ENCODE measurements at places on chromosomes 7 and 10.

- DNase-seq: peak; percentile 7
Observed at GRCh38 chr7:129975309-129975708, 22.5 kb upstream of the UBE2H start.

GRCh38 chr7:50273870-50274269 lies 30.6 kb upstream of the IKZF1 start:
- DNase-seq: no peak

- DNase-seq: no peak
Observed at GRCh38 chr10:119328223-119328622, 120.9 kb downstream of the GRK5 start.

DNA sequence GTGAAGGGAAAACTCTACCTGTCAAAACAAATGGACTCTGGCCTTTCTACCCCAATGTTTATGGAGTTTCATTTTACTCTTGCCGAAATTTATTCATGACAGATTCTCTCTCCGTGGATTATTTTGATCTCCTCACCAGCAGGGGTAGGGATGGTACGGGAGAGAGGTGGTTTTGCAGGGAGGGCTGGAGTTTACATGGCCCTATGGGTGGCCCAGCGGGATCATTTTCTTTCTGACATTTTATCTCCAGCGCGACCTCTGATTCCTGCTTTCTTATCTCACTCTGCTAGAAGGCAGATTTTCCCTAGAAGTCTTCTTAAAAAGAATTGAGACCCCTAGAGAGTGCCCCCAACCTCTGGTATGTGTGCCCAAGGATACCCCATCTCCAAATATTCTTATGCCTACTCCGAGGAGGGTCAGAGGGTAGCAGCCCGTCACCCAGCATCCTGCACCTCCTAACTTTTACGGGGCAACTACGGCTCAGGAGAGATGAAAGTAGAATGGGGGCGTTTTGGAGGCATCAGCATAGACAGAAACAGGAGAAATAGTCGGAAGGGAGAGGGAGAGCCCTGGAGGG lies 10.1 kb upstream of the GATA3 start:
- no peak for DNase-seq

DNA sequence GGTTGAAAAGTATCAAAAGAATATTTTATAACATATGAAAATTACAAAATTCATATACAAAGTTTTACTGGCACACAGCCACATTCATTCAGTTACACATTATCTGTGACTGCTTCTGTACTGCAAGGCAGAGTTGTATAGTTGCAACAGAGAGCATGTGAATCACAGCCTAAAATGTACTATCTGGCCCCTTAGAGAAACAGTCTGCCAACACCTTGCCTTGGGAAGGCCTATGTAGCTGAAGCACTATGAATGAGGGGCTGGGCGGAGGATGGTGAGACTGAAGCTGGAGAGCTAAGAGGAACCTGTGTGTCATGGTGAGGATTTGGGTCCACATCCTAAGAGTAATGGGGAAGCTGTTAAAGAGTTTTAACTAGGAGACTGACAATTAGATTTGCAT lies 35.7 kb downstream of the PDZD8 start:
- peak; percentile 79 for DNase-seq

DNA sequence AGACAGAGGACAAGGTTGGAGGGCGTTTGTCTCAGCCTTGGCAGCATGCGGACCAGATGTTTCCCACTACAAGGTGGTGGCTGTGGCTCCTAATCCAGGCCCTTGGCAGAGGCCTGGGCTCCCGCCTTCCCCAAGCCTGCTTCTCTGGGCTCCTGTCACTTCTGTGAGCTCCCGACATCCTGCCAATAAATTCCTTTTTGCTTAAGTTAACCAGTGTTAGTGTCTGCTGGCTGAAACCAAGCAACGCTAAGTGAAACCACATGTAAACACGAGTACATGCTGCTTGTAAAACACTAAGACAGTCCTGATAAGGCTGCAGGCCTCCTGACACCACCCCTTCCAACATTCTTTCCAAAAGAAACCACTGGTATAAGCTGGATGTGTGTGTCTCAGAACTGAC lies 263.6 kb upstream of the ZMIZ1 start:
- DNase-seq: peak; percentile 97

DNA sequence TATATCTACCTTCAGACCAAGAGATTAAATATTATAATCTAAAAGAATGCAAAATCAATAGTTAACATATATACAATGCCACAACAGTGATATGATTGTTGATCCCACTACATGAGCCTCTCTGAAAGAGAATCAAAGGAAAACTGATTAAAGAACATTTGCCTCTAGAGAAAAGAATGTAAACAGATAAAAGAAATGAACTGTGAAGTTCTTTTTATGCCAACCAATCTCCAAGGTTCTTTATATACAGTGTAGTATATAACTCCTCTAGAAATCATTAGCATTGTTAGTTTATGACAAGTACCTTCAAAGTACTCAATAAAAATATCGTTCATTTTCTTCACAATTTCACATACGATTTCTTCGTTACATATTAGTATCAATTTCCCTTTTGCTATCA lies 20.1 kb downstream of the CNOT4 start:
- DNase-seq: no peak

DNA sequence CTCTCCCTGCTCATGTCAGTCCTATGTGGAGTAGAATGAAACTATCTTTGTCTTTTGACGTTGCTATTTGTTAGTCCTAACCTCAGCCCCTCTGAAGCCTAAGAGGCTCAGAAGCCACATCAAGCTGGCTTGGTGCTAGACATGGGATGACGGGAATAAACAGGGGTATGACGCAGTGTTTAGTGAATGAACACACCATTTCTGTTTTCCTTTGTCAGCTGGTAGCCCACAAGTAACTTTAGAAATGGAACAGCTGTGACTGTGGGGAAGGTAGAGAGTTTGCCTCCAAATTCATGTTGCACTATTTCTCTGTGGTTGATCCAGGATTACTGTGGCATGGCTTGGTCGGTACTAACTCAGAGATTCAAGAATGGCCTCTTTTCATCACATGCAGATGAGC lies 31.3 kb downstream of the COX15 start:
- DNase-seq: no peak

DNA sequence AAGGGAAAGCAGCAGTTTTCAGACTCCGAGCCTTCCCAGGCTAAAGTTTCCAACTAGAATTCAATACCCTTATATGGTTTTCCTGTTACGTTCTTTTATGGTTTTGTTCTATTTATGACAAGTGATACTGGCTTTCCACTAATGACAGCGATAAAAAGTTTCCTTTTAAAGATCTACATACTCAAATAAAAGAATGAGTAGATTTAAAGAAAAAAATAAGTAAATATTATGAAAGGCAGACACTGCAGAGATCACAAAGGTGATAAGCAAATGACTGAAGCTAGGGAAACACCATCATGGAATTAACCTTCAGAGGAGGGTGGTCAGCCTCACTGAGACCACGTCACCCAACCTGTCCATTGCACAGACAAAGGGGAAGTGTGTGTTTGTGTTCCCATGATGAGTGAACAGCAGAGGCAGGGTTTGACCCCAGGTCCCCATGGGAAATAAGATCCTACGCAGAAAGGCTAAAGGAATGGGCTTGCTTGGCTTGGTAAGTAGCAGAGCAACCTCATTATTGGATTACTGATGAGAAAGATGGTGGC lies 4.0 kb downstream of the VSIR start:
- DNase-seq: peak; percentile 54

DNA sequence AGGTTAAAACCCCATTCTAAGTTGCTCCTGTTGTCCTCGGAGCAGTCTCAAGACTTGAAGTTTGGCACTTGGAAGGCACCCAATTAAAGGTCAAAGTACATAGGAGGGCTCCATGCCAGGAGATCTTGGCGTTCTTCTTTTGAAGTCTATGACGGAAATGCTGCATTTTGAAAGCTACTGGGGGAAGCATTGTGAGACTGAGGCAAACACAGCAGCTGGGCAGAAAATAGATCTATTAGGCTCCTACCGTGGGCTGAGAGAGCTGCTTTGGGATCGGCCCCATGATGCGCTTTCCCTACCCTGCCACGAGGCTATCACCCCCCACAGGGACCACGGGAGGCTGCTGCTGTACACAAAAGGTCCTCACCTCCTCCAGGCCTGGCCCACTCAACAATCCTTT lies 20.0 kb downstream of the KIAA1549 start:
- peak; percentile 59 for DNase-seq

DNA sequence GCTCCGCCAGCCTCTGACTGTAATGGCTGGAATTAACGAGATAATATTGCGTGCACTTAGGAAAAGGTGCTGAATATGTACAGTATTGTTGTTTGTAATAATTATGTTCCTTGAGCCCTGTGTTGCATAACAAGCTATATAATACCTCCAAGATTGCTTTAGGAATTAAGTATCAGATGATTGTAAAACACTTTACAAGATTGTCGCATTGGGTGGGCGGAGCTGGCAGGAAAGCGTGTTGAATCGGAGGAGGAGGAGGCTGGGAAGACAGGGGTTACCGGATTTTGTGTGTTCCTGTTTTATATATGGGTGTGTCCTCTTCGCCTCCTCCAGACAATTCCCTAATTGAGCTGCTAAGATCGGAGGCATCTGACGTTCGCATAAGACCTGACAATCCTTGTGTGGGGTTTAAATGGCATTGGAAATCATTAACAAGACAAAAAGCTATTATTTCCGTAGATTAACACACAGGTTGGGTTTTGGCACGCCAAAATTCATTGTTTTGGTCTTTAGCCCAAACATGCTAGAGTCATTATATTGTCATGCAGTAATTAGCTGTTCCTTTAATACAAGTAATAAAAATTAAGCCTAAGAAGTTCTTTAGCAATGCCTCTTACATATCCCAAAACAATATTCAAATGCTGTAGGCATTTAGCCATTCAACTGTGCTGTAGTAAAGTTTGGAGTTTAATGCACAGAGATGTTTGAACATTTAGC lies 192.9 kb upstream of the SH2B2 start:
- no peak for DNase-seq

GRCh38 chr7:141928146-141928844 lies 12.1 kb downstream of the OR9A4 start:
- no peak for DNase-seq

DNA sequence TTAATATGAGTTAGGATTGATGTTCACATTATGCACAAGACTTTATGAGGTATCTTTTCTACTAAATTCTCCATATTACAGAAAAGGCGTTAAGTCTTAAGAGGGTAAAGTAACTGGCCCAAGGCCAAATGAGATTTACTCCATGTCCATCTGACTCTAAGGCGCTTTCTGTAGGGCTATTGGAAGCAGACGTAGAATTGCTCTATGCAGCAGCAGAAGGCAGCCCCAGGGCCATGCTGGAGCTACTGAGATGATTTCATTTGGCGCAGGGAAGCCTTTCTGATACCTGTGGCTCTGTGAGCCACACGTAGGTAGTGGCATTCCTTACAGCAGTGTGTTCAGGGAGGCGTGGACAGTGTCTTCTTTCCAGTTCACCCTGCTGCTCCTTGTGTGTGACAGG lies 133.1 kb downstream of the SH2D4B start:
- no peak for DNase-seq

DNA sequence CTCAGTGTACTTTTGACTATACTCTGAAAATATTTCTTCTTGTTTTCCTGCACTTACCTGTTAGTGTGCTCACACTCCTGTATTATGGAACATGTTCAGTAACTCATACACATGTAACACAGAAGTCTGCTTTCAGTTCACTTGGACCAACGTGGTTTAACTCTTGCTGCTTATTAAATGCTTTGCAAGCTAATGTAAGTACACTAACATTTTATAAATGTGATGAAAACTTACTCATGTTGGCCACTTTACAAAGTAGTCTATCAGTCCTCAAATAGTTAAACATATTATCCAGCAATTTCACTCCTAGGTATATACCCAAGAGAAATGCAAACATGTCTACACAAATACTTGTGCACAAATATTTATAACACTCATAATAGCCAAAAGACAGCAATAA lies 98.4 kb downstream of the UBE2H start:
- no peak for DNase-seq

GRCh38 chr7:151123158-151123821 lies 37.0 kb downstream of the AGAP3 start:
- DNase-seq: no peak

GRCh38 chr10:91741356-91741755 lies 56.9 kb upstream of the TNKS2 start:
- DNase-seq: no peak

GRCh38 chr10:76433161-76434005 lies 1002.0 kb downstream of the LRMDA start:
- DNase-seq: no peak
